ENCODE measurements at places on chromosomes 16 and 17.

GRCh38 chr16:3873482-3874173 lies 6.9 kb downstream of the CREBBP start:
- no peak for DNase-seq

- DNase-seq = no peak
Observed at GRCh38 chr16:49352892-49353291, 20.7 kb upstream of the C16orf78 start.

- DNase-seq = no peak
Observed at GRCh38 chr17:69958063-69958462, 117.0 kb upstream of the KCNJ16 start.

DNA sequence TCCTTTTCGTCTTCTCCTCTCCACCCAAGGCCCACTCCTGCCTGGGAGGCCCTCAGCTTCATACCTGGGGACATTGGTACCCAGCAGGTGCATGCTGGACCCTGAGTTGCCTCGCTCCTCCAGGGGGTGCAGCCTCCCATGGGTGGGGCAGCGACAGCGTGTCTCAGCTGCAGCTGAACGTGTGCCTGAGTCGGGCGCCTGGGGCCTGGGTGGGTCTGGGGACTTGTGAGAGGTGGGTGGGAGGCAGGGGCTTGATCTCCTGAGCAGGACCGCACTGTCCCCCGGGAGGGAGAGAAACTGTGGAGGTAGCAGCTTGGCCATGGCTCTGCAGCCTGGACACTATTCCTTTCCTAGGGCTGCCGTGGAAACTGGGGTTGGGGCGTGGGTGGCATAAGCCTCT lies 24.8 kb upstream of the ENGASE start:
- DNase-seq = no peak

GRCh38 chr17:57910462-57911420 lies 44.5 kb downstream of the CUEDC1 start:
- no peak for DNase-seq

GRCh38 chr16:30184891-30185682 lies 1.7 kb downstream of the CORO1A start:
- no peak for DNase-seq

DNA sequence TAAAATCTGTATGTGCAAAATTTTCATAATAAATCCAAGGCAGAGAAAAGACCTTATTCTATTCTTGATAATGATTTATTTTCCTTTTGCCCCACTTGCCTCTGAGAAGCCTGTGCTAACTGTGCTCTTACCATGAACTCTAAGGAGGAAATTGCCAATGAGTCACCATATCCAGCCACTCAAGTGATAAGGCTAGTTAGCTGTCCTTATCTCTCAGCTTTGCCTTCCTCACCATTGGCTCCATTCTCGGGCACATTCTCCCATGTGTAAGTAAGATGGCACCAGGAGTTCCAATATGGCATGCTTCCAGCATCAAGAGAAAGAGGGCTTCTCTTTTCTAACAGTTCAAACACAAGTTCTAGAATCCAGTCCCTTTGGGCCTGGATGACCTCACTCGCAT lies 142.4 kb downstream of the TOX3 start:
- no peak for DNase-seq

DNA sequence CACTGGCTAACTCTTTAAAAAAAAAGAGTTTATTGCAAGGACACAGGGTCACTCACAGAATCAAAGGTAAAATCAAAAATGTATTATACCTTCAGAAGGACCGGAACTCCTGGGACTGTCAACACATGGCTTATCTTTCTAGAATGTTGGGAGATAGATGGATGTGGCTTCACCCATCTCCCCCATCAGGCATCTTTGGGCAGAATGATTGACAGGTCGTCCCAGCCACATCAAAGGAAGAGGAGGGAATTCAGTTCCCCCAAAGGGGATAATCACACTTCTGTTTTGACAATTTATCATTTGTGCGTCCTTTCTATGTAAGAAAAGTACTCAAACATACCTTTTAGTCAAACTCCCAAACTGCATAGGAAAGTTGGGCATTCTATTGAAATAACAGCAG lies 228.6 kb upstream of the CDH5 start:
- no peak for DNase-seq

DNA sequence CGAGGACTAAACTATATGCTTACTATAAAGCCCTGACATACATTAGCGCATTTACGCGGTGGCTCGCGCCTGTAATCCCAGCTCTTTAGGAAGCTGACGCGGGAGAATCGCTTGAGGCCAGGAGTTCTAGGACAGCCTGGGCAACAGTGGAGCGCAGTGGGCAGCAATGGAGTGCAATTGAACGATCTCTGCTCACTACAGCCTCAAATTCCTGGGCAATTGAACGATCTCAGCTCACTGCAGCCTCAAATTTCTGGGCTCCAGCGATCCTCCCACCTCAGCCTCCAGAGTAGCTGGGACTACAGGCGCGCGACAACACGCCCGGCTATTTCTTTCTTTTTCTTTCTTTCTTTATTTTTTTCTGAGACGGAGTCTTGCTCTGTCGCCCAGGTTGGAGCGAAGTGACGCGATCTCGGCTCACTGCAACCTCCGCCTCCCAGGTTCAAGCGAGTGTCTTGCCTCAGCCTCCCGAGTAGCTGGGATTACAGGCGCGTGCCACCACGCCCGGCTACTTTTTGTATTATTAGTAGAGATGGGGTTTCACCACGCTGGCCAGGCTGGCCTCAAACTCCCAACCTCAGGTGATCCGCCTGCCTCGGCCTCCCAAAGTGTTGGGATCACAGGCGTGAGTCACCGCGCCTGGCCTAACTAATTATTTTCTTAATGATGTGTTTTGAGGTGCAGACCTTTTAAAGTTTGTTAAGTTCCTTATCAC lies 506 bp upstream of the COG7 start:
- no peak for DNase-seq

GRCh38 chr17:64173646-64174045 lies 43.7 kb upstream of the ERN1 start:
- DNase-seq = no peak

- no peak for DNase-seq
Observed at GRCh38 chr17:37476431-37477120, 13.1 kb upstream of the DUSP14 start.

- no peak for DNase-seq
Observed at GRCh38 chr16:57003439-57004386, 14.4 kb downstream of the NLRC5 start.

DNA sequence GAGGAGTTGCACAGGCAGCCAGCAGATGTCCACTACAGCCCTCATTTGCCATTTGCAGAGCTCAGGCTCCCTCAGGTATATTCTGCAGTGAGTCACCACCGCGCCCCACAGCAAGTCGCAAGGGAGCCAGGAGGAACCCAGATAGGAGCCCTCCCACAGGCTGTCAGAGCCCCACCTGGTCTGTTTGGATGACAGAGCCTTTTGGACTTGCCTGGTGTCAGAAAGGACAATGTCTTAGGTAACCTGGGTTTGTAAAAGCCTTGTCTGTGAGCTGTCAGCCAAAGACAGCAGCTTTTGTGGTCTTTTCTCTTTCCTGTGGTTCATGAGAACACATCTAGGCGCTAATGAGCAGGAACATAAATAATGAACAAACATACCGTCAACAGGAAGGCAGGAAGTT lies 70.9 kb downstream of the GNAO1 start:
- no peak for DNase-seq

- DNase-seq = no peak
Observed at GRCh38 chr16:84198401-84198800, 7.4 kb downstream of the ADAD2 start.

GRCh38 chr16:4452674-4453073 lies 21.8 kb downstream of the NMRAL1 start:
- no peak for DNase-seq

DNA sequence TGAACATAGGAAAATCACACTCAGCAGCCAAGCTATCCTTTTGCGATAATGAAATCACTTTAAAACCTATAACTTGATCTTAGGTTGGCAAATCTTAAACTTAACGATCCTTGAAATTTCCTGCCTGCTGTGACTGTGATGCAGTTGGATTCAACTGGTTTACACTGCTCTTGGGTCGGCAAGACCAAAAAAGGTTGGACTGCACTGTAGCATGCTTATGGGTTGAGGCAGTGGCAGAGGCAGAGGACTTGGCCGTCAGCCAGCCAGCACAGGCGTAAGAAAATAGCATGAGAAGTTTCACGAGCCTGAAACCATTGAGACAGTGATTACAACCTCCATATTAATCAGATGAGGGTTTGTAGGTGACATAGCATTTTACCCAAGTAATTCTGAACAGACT lies 21.4 kb downstream of the WSB1 start:
- DNase-seq = peak; percentile 81

GRCh38 chr17:58539698-58540097 lies 25.3 kb upstream of the MTMR4 start:
- no peak for DNase-seq

DNA sequence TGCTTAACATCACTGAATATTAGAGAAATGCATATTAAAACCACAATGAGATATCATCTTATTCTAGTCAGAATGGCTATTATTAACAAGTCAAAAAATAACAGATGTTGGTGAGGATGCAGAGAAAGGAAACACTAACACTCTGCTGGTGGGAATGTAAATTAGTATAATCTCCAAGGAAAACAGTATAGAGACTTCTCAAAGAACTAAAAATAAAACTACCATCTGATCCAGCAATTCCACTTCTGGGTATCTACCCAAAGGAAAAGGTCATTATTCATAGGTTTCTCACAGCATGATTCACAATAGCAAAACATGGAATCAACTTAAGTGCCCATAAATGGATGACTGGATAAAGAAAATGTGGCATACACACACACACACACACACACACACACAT lies 166.4 kb downstream of the CEP112 start:
- DNase-seq = no peak

DNA sequence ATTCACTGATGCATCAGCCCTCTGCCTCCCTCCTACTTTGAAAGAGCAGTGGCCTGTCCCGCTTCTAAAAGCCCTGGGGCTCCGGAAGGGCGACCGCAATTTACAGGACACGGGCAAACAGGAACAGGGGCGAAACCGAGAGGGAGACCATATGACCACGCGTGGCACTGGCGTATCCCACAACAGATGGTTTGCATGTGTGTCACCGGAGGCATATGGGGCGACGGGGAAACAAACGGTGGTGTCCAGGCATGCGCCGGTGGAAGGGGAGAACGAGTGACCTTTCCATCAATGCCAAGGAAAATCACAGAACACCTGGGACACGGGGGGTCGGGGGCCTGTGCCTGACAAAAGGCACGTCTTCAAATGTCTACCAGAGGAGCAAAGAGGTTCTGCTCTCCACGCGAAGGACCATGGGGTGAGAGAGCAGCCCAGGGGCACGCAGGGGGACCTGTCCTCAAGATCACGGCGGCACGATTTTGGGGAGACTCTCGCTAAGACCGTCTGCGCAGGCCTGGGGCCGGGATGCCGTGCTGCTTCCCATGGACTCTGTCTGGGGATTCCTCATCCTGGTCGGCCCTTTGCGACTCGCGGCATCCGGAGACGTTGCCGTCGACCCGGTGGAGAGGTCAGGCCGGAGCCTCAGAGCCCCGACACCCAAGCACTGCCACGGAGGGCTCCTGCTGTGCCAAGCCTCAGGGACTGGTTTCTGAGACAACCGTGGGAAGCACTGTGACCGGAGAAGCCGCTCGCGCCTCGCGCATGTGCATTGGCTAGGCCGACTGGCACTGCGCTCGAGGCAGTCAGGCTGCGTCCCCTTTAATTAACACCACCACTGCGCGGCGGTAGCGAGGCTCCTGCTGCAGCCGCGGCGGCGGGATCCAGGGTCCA lies 12.8 kb upstream of the KCNJ18 start:
- peak; percentile 53 for DNase-seq

- no peak for DNase-seq
Observed at GRCh38 chr16:19854543-19854876, 30.1 kb downstream of the GPRC5B start.

Measured in testis (tissue), 5 donors.